ENCODE measurements at places on chromosomes 2 and 18.

DNA sequence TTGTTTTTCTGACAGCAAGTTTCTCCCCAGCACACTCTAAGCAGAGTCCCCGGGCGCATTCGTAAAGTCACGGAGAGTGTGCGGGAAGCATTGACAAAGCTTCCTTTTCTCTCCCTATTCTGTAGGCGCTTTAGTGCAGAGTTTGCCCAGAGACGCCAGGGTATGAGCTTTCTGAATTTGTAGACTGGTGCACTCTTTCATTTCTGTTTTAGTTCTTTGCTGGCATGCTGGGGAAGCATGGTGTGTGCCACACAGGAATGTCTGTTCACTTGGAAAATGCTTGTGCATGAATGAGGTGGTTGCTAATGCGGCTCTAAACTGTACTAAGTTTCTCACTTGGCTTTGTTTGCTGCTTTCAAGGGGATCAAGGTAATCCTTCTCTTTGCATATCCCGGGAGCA is 102.6 kb downstream of the RTN4 start:
- DNase-seq, result no peak

DNA sequence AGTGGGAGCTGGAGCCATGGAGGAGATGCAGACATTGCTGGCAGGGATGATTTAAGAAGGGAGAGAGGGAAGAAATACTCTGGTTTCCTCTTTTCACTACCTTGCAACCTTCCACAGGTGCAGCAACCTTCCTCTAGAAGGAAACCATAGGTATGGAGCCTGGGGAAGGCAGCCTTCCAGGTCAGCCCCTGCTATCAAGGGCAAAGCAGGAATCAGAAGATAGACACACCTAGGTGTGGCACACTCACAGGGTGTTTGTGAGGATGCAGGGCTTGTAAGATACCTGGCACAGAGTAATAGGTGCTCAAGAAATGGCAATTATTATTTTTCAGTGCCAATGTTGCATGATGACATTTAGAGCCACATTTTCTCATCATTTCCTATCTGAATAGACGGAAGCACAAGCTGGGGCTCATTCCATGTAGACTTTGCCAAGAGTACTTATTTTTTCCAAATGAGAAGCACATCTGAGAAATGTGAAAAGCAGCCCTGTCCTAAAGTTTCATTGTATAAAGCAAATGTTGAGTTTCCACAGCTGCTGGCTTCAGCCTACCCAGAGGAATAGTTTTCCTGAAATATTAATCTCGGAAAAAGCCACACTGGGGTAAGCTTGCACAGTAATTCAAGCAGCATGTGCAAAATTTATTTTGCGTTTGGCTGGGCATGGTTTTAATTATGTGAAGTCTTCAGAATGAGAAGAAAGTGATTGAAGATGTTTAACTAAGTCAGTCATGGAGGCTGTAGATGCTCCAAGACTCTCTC is 20.6 kb downstream of the EVA1A start:
- DNase-seq, result no peak

- DNase-seq, result no peak
These were observed 224.6 kb upstream of the RAB6C start for GRCh38 chr2:129754831-129755230.

DNA sequence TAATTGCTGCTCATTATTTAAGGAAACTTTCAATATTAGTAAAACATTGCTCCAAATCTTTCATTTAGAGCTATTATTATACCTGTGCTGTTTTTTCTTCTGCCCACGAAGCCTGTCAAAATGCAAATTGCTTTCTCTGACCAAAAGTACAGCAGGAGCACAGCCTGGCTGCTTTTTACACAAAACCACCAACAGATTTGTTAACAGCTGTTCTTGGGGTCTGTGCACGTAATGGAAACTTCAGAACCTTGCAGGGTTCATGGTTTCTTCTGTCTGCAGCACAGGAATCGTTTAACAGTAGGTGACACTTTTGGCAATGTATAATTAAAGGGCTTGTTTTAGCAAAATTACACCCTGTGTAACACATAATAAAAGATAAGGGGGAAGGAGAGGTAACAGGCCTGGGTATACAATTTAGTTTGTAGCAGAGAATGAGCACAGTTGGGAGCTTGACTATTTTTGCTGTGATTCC is 447.3 kb downstream of the KCNJ3 start:
- no peak for DNase-seq

DNA sequence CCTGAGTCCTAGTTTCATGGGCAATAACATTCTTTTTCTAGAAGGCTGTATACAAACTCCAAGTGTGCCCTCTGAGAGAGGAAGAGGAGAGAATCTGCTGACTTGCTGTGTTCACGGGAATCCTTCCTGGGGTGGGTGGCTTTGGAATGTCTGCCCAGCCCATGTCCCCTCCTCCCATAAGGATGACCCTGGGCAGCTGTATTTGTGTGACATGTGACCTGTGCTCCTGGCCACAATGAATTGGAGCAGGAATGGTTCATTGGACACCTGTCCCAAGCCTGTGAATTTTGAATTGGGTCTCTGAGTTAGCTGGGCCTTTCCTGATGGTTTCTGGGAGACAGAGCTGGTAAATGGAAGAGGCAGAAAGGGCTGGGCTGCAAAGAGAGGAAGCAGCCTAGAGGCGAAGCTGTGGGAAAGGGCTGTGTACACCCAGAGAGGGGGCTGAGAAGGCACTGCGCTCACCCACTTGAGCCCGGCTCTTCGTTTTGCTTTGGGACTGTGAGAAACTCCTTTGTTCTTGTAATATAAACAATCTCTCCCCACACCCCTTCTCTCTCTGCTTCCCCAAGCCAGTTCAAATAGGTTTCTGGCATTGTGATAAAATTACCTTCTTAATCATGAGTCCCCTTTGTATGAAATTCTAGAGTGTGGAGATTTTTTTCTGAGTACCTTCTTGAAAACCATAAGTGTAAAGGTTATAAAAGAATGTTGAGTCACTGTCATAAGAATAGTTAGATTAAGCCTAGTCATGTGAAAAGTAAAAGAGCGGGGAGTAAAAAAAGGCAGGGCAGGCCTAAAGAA is 49.8 kb downstream of the SLC4A5 start:
- DNase-seq, result no peak

DNA sequence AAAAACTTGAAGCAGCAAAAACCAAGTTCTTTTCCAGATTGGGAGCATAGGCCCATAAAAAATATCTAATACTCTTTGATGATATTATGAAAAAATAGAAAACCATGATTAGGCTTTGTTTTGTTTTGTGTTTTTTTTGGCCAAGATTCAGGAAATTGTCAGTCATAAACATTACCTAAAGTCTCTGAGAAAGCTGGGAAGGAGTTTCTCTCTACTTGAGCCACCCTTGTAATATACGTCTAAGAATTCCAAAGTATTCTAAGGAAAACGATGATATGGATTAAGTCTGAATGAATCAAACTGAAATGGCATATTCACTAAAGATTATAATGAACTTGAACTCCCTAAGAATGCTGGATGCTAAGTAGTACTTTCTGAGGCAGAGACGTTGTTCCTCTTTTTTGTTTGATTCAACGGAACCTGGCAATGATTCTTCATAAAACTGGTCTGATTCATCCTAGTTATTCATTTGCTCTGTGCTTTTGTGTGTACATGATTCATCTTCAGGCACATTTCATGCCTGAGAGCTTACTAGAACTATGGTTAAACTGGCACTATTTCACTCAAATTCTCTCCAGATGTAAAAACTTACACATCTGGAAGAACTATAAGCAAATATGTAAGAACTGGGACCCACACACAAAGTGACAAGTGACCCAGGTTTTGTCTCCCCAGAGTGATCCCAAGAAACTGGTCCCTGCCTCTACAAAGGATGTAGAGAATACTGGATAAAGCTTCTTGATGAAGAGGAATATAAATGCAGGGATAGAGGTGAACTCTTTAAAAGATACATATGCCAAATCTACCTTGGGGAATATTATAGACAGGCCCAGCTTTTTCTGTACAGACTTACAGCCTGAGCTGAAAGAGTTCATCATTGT is 159.7 kb downstream of the DOCK10 start:
- no peak for DNase-seq

- DNase-seq, result no peak
These were observed 131.8 kb downstream of the AFF3 start for GRCh38 chr2:100010606-100011005.

DNA sequence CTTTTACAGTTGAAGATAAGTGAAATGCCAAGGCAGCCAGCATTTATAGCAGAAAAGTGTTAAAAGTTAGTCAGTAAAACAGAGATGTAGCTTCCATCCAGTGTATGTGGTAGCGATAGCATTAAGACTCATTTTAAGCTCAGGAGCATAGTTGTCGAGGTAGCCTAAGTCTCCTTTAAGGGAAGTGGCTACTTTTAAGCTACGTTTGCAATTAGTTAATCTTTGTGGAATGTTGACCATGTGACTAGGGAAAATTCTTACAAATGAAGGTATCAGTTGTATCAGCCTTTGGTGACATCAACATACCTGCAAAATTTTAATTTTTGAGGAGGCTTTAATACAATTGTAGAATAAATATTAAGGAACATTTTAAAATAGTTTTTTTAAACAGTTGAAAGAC is 61.9 kb downstream of the LHCGR start:
- DNase-seq, result no peak

DNA sequence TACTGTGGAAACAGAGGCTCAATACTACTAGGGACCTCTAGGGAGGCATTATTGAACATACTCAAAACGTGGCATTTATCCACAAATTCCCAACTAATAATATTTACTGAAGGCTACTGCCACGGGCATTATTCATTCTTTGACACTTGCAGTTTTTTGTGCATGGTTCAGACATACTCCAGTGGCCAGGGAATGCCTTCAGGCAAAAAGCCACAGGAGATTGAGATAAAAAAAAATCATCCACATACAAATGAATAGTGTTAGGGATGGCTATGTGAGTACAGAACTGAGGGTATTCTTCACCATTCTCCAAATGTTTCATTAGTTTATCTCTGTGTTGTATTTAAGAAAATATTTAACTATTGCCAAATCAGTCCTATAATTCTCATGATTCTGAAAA is 974.9 kb upstream of the PIK3C3 start:
- no peak for DNase-seq

DNA sequence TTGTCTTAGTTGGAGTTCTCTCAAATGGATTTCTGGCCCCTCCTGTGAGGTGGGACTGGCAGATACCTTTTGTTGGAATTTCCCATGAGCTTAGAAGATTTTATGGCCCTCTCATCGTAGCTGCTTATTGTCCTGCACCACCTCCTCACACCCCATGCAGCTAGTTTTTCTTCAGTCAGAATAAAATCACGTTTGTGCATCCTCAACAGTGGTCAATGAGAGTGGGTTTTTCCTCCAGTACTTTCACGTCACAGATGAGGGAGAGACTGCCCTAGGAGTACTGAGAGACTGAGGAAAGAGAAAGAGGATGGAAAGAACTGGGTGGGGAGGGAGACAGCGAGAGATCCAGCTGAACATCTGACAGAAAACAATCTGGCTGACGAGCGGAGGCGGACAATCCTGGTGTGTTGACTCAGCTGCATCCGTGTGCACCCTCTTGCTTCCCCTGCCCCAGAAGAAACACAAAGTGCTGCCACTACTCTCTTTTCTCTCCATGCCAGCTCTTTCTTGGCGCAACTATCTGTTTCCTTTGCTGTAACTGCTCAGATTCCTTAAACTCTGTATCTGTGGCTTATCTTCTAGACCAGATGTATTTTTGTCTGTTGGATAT is 7.4 kb downstream of the RAPGEF4 start:
- no peak for DNase-seq

- no peak for DNase-seq
These were observed 1467.9 kb upstream of the ZEB2 start for GRCh38 chr2:145987793-145988192.

DNA sequence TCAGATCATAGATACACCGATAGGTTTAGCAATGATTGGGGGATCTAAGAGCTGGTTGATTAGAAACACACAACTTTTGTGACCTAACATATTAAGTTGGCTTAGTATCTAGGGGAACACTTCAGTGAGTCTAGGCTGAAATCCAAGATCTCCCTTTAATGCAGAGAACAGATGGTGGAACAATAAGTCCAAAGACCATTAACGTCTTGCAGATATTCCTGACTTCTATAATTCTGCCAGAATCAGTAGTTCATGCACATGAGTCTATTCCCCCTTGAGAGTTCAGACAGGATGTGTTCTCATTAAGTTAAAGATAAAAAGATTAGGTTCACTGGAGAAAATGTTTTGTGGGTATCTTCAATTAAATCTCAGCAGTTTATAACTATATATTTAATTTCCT is 506.5 kb downstream of the TSN start:
- no peak for DNase-seq

GRCh38 chr2:189837326-189837725 is 53.1 kb downstream of the PMS1 start:
- DNase-seq, result no peak

GRCh38 chr2:204550751-204551511 is 5.7 kb downstream of the PARD3B start:
- no peak for DNase-seq

- no peak for DNase-seq
These were observed 68.6 kb upstream of the PELI1 start for GRCh38 chr2:64212801-64213321.

GRCh38 chr2:206701952-206702605 is 16.1 kb downstream of the DYTN start:
- no peak for DNase-seq

Measured in activated CD8-positive, alpha-beta memory T cell treated with anti-CD3 and anti-CD28 coated beads for 48 hours (primary cell).